ENCODE measurements at places on chromosomes 3 and 15.

- DNase-seq: no peak
Observed at GRCh38 chr15:31098953-31099740, 2.4 kb downstream of the TRPM1 start.

- DNase-seq: no peak
Observed at GRCh38 chr3:13749063-13749764, 130.7 kb downstream of the WNT7A start.

DNA sequence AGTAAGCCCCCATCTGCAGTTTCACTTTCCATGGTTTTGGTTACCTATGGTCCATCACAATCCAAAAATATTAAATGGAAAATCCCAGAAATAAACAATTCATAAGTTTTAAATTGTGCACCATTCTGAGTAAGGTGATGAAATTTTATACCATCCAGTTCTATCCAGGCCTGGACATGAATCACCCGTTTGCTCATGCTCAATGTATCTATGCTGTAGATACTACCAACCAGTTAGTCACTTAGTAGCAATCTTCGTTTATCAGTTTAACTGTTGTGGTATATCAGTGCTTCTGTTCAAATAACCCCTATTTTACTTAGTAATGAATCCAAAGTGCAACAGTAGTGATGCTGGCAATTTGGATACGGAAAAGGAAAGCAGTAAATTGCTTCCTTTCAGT, 381.9 kb upstream of the AGTR1 start:
- no peak for DNase-seq

DNA sequence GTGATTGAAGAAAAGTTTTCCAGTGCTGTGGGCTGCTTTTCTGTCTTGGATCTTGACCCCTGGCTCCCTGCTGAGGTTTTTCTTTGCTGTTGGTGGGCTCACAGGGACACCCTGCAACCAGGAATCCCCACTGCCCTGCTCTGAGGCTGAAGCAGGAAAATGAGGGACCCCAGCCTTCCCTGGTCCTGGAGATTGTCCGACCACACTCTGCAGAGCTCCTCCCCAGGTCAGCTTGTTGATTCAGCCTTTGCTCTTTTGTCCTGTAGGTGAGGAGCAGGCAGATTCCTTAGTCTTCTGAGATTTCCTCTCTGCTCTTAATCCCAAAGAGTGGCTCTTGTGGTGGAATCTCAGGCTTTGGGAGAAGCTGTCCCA, 194.5 kb downstream of the RPLP1 start:
- DNase-seq: no peak

- no peak for DNase-seq
Observed at GRCh38 chr3:47611576-47611975, 32.9 kb upstream of the CSPG5 start.

DNA sequence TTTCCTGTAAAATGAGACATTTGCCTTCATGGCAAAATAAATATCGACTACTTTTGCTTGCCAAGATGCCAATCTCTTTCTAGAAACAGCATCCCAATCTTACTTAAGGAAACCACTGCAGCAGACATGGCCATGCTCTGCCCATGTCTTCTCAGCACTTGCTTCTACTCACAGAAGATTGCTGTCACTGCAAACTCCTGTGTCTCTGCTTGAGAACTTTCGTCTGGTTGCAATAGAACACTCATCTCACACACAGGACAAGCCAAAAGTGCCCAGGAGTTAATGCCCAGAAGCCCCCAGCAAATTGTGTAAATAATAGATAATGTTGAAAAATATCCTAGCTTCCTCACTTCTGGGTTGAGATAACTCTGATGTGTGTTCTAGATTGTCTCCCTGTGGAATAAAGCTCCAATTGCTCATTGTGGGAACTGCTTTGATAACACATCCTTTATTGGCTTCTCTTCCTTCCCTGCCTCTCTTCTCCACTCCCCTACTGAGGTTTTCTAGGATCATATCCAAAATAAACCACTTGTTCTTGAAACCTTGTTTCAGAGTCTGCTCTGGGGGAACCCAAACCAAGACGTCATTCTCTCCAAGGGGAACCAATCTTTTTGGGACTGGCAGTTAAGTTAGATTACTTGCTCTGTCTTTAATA, 156.3 kb upstream of the STRIT1 start:
- DNase-seq: no peak

DNA sequence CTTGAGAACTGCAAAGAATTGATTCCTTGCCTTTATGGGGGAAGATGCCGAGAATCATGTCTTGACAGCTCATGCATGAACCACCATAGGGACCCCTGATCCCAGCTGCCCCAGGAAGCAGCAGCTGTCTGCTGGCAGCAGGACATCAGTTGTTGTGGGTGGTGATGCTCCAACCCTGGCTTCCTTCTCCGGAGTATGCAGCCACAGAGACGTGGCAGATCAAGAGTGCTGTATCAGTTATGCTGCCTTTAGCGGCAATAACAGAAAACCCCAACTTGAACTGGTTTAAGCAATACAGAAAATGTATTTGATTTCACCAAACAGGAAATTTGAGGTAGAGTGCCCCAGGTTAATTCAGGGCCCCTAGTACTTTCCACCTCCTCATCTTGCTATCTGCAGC, 92.2 kb upstream of the TNFAIP8L3 start:
- DNase-seq: no peak

- DNase-seq: no peak
Observed at GRCh38 chr3:37906734-37907282, 45.1 kb downstream of the CTDSPL start.

DNA sequence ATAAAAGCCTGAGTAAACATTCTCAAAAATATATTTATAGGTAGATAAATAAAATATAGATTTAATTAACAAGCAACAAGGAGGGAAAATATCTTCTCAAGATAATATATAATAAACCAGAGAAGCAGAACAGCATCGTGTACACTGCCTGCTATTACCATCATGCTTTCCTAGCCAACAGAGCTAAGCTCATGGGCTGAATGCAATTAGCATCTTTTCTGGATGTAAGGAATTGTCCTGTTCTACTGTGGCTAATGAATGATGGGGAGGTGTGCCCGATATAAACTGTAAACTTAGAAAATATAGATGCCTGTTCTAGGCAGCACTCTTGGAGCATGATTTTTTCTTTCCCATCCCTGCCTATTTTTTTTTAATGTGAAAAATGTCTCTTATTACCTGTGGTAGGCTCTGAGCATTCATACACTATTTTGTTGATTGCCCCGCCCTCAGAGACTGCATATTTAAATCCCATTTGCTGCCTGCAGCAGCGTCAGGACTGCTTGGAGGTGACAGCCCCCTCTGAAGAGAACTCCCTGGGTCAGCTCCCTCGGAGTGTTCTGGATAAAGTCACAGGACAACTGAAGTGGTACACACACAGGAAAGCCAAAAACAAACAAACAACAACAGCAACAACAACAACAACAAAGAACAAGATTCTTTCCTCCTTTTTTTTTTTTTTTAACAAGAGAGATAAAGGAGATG, 312.3 kb downstream of the SATB1 start:
- DNase-seq: no peak

DNA sequence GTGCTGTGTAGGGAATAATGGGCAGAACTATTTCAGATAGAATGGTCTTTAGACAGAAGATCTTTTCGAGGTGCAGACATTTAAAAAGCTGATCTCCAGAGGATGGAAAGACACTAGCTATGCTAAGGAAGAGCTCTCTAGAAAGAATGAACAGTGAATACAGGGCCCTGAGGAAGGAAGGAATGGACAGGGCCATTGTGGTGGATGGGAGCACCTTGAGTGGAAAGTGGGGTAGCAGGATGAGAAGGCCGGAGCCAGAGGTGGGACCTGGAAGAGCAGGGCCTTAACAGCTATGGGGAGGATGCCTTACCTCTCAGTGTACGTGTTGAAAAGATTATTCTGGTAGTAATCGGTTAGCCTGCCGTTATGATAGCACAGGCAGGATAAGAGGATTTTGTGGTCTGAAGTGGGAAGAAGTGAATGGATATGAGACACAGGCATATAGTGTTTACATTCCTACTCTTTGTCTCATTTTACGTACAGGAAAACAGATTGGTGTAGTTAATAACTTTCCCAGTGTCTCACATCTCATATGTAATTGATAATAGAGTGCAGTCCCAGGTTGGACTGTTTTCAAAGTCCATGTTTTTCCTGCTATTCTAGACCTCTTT, 172.4 kb downstream of the KLHL25 start:
- DNase-seq: no peak

GRCh38 chr3:126971891-126972351, 11.0 kb upstream of the PLXNA1 start:
- peak; percentile 44 for DNase-seq

DNA sequence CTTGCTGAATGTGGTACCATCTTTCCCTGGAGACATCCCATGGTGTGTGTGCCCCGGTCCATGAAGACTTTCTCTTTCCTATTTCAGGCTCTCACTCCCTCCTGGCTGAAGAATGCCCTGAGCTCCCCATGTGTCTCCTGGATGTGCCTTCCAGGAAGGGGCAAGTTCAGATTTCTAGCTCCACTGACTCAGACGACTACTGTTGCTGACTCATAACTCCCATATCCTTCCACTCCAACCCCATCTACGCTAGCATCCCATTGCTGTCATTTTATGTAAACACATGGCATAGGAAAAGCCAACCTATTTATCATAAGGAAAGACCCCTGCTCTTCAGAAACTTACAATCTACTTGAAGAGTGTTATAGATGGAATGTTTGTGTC, 95.0 kb downstream of the ADCY5 start:
- DNase-seq: no peak

GRCh38 chr3:150270883-150271590, 137.1 kb upstream of the TSC22D2 start:
- DNase-seq: no peak

DNA sequence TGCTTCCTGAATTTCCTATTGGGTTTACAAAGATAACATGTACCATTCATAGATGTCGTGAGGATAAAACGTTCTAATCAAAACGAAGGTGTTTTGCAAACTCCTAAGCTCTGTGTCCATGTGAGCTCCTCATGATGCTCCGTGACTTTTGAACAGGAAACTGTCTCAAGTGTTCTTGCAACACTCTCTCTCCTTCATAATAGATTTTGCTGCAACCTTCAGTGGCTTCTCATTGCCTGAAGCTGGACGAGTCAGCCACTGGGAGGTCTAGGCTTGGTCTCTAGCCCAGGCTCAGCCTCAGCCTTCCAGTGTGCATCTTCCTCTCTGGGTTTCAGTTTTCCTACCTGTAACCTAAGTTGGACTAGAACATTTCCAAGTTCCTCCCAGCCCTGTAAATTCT, 18.7 kb upstream of the BCL2A1 start:
- no peak for DNase-seq

GRCh38 chr3:155745795-155746550, 1.1 kb upstream of the PLCH1 start:
- peak; percentile 24 for DNase-seq

DNA sequence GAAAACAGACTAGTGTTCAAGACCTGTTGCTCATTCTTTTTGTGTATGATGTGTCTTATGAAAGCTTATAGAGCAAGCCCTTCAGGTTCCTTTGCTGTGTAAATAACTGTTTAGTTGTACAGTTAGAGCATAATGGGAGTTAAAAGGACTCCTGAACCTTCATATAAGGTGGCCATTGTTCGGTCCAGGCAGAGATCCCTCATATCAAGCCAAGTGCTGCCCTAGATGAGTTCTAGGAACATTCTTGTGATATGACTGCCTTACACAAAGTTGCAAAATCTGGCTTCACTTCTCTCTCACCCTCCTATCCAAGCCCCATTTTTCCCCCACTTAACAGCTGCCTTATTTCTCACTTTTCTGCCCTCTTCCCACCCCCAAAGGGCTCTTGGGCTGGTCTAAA, 26.9 kb downstream of the GYG1 start:
- DNase-seq: no peak

GRCh38 chr15:89442155-89442554, 54.2 kb downstream of the RHCG start:
- no peak for DNase-seq

DNA sequence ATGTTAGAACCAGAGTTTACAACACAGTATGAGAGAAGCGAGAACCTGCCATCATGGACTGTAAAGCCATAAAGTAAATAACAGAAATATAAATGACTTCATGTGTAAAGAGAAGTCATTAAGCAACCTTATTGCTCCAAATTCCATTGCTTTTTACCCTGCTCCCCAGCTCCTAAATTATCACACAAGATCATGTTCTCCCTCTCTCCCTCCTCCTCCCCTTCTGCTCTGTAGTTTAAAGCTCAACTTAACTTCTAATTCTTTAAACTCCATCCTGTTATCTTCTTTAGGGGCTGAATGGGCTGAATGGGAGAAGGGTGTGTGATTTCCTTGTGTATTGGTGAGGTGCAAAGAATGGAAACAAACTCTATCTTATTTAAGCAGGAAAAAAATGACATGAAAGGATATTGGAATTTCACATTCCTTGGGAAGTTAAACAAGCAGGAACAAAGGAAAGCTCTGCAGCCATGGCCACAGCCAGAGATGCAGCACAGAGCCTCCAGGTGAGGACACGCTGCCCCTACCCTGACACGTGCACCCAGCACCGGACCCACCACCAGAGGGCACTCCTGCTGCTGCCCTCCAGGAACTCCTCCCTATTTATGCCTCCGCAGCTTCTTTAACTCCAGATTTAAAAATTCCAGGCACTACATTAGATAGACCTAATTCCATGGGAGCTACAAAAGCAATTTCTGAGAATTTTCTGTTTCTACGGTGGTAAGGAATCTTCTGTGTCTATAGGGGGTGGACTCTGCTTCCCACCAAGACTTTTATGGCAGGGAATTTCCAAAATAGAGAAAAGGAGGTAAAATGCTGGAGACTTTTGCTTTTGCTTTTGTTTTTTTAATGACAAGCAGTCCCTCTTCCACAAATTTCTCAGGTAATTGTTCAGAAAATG, 76.9 kb upstream of the ABI3BP start:
- DNase-seq: peak; percentile 70

DNA sequence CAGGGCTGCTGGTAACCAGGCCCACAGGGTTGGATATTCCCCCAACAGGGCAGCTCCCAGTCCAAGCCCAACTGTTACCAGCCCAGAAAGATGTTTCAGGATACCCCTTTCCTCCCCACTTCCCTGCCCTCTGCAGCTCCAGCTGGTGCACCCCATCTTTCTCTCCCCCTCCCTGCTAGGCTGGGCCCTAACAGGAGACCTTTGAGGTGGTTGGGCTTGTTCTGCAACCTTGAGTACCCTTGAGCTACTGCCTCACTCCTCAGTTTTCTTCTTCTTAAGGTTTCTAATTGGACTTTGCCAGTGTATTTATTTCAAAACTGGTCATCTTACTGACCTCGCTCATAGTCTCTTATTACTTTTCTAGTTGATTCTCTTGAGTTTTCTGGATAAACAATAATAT, 16.9 kb upstream of the INSYN1 start:
- DNase-seq: no peak

GRCh38 chr3:19254189-19254588, 105.9 kb downstream of the KCNH8 start:
- DNase-seq: no peak

- DNase-seq: no peak
Observed at GRCh38 chr3:72261566-72262564, 476.9 kb upstream of the PROK2 start.

GRCh38 chr3:126777366-126777765, 73.3 kb downstream of the CHCHD6 start:
- no peak for DNase-seq

- DNase-seq: no peak
Observed at GRCh38 chr3:100002599-100003350, 111.5 kb downstream of the FILIP1L start.

- DNase-seq: peak; percentile 87
Observed at GRCh38 chr3:64484289-64484992, 203.4 kb downstream of the ADAMTS9 start.

All from BE2C (cell line).